ENCODE measurements at places on chromosomes 16 and 17.
A peak's percentile ranks its signal among the peaks of the same experiment; 100 is the strongest.

- peak; percentile 91 for DNase-seq
Measured at GRCh38 chr16:58338205-58338604, 43.4 kb upstream of the PRSS54 start.

DNA sequence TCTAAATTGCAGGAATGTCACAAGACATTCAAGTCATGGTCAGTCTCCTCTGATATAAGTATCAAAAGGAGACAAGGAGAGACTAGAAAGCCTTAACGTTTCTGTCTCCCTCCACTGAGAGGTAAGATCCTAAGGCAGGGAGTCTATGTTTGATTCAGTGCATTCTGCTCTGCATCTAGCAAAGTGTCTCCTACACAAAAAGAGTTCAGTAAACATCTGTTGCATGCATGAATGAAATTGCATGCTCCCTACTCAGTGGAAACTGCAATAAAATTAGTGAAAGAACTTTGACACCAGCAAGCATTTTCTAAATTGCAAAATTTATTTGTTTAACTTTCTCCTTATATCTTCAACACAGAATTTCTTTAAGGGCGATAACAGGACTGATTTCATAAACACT is 111.1 kb downstream of the ADAMTS18 start:
- DNase-seq: no peak

- DNase-seq: no peak
Measured at GRCh38 chr16:85844169-85844481, 44.6 kb downstream of the COX4I1 start.

- DNase-seq: no peak
Measured at GRCh38 chr16:28835864-28836760, 10.0 kb downstream of the TUFM start.

DNA sequence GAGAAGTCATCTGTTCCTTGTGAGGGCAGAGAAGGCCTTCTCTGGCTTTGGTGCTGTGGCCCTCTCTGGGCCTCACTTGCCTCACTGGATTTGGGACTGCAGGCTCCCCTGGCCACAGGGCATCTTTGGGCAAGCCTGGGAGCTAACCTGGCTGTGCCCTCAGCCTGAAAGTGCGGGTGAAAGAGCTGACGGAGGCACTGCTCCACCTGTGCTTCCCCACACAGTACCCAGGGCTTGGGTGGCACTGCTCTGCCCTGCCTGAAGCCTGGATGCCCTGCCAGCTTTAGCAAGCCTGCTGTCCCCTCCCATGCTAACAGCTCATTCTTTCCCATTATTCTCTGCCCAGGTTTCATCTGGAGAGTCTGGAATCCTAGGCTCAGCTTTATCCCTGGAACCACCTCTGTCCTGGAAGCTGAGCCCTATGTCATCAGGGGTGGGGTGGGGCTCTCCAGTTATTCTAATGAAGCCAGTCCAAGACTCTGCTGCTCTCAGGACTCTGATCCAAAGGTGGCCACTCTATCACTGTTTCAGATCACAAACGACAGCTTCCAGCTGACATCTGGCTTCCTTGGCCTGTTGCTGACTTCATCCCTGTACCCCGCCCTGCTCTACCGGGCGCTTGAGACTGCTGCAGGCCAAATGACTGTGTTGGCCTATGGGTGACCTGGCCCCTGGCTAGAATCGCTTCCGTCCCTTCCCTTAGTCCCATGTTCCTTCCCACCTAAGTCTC is 29.3 kb downstream of the HIC1 start:
- no peak for DNase-seq

- DNase-seq: no peak
Measured at GRCh38 chr17:44539673-44540072, 17.6 kb upstream of the FZD2 start.

DNA sequence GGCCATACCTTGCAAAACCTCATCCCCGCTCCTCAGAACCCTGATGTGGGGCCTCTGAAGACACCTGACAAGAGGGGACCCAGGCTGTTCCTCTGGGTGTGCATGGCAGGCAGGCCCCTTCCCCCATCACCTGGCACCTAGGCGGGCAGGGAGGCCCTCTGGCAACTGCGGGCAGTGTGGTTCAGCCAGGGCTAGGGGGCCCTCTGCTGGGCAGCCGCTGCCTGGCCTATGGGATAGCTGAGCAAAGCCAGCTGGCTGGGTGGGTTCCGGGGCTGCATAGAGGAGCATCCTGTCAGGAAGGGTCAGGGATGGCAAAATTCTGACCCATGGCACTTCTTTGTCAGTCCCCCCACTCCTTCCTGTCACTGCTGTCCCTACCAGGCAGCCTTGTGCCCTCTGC is 228.7 kb upstream of the ASIC2 start:
- no peak for DNase-seq

DNA sequence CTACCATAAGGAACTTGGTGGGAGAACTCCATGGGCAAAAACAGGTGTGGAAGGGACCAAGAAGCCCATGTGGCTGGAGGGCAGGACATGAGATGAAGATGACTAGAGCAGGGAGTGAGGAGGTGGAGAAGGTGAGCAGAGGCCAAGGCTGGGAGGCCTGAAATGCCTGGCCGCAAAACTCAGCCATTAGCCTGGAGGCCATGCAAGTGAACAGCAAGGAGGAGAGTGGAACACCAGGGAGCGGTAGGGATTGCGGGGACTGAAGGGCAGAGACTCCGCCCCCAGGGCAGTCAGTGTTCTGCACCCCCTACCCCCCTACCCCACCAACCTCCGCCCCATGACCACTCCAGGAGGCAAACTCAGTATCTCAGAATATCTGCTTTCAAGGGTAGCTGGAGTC is 17.0 kb downstream of the BCL7C start:
- no peak for DNase-seq

DNA sequence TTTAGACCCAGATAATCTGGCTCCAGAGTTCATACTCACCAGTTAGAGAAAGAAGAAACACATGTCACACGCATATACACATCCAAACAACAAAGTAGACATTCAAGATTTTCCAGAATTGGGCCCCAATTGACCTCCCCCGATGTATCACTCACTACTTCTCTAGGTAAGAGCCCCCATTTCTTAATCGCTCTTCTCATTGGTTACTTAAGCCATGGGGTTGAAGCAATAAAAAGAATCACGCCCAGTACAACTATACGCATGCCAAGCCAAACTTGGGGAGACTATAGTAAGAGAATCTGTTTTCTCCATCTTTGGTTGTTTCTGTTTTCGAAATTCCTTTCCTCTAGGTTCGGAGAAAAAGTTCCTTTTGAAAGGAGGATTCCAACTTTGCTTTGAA is 565 bp downstream of the DDX52 start:
- DNase-seq: peak; percentile 17

DNA sequence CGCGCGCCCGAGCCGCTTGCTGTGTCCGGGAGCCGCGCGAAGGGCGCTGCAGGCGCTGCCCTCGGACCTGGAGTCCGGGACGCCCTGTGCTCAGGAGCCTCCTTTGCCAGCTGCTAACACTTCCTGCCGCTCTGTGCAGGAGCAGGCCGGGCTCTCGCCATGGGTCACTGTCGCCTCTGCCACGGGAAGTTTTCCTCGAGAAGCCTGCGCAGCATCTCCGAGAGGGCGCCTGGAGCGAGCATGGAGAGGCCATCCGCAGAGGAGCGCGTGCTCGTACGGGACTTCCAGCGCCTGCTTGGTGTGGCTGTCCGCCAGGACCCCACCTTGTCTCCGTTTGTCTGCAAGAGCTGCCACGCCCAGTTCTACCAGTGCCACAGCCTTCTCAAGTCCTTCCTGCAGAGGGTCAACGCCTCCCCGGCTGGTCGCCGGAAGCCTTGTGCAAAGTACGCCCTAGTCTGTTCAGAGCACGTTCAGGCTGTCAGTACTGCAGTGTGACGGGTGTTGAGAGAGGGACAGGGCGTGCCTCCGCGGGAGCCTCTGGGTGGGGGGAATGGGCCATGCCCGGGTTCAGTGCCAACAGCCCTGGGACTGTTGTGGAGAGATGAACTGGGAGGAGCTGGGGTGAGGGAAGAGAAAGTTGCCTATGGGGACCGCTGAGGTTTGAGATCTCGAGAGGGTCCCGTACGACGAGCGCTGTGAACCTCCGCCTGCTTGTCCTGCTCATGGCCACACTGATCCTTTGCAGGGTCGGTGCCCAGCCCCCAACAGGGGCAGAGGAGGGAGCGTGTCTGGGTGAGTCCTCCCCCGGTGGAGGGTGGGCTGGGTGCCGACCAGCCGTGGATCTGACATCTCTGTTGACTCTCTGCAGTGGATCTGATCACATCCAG is 1.3 kb downstream of the ZNF276 start:
- DNase-seq: no peak

DNA sequence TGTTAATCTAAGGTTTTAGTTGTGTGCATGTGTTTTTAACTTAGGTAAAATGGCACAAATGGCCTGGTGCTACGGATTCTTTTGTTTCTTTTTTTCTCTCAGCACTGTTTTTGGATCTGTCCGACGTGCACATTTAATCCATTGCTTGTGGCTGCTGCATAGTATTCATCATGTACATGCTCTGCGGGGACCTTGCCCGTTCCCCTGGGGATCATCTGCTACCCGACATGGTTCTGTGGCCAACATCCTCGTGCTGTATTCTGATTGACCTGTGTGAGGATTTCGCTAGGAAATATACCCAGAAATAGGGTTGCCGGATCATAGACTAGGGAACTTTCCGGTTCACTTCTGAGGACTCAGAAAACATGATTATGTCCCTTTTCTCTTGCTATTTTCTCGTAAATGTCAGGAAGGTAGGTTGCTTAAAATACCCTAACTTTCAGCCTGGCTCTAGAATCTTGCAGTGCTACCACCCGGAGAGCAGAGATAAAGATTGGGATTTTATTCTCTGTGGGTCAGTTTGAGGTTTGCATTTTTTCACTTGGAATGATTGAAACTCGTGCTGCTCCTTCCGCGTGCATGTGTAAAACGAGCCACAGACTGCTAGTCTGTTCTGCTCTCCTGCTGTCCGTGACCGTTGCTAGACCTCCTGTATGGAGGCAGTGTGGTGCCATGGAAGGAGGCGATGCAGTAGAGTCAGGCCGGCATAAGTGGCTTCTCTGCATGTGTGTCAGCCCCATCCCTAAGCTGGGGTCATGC is 42.9 kb downstream of the LDHD start:
- DNase-seq: no peak

DNA sequence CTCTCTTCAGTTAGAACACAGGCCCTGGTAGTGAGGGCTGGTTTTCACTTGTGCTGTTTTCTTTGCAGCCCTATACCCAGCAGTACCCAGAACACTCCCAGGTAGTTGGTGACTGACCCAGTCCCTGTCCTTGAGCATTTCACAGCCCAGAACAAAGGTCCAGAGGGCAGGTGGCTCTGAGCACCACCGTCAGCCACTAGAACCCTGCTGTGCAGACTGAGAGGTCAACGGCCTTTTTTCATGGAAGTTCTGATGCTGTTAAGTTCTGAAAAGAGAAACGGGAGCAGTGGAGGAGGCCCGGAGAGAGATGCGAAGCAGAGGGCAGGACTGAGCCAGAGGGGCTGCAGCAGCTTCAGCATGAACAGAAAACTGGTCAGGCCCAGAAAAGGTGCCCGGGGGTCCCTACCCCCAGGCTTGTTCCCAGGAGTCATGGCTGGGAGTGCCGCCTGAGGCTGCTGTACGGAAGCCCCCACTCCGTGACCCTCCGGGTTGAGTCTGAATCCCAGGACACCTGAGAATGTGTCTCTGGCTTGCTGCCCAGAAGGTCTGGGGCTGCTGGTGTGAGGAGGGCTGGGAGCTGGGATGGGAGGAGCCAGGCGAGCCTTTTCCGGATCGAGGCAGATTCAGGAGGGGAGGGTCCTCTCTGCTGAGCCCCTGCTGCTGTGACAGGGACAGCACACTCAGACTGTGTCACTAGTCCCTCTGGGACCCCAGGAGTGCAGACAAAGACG is 8.7 kb downstream of the ZNF276 start:
- DNase-seq: peak; percentile 29

- no peak for DNase-seq
Measured at GRCh38 chr16:87854053-87854906, 15.0 kb downstream of the SLC7A5 start.

DNA sequence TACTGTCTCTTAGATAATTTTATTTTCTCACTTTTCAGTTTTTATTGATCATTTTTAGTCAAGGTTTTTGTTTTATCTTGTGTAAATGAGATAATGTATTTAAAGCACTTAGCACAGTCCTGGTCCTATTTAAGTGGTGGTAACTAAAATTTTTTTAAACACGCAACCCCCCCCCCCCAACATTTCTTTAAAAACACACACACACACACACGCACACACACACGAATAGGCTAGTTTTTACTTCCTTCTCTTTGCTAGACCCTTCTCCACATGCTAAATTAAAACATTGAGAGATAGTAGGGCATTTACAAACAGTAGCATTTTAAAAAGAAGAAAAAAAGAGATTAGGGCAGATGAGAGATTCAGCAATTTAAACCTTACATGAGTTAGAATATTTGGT is 5.0 kb downstream of the NFATC3 start:
- no peak for DNase-seq

- DNase-seq: no peak
Measured at GRCh38 chr16:11078812-11079459, 134.6 kb downstream of the CLEC16A start.

- DNase-seq: no peak
Measured at GRCh38 chr16:79991969-79992368, 391.4 kb upstream of the MAF start.

DNA sequence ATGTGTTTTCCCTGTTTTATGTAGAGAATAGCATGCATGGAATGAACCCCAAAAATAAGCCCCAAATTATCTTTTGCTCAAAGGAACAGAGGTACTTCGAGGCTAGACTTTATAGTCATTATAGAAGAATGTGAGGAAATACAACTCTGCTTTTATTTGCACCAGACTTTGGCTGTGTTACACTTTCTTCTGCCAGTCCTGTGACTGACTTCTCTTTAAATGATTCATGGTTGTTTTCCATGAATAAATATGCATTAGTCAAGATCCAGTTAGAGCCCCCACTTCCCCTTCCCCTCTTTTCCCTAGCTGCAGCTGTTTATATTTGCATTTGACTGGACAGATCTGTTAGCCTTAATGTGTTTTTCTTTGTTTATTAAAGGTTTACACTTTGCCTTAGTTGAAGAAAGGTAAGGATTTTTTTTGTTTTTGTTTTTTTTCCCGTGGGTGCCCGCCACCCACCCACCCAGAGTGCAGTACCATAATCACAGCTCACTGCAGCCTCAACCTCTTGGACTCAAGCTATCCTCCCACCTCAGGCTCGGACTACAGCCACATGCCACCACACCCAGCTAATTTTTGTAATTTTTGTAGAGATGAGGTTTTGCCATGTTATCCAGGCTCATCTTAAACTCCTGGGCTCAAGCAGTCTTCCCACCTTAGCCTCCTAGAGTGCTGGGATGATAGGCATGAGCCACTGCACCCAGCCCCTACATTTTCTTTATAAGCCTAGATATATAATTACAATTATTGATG is 152.6 kb downstream of the CYB561 start:
- no peak for DNase-seq

DNA sequence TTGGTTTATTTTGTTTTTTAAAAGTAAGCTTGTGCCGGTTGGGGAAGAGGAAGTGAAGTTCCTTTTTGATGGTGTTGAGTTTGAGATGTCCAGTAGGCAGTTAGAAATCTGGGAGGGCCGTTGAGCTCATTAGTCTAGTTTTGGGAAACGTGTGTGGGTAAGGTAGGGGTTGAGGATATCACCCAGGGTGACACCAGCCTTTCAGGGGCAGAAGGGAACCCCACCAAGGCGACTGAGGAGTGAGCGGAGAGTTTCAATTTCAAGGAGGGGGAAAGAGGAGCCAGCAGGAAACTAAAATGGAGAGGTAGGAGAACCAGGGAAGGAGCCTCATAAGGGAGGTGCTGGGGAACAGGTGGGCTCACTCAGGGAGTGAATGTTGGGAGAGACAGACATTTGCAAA is 22.7 kb downstream of the HAPSTR1 start:
- DNase-seq: no peak

Measured in NCI-H2171 treated with DMSO at 0.1 percent for 48 hours (cell line).